Spinal cord (tissue), 10 donors: ENCODE measurements at places on chromosomes 3 and 15. TPM values are rescaled to one million over a fixed set of nuclear protein-coding genes. Genes with fewer than 3 reads are reported as not detected.

The TMEM207 gene
- not detected for total RNA-seq

The MAGEF1 gene
- total RNA-seq = 29.8 TPM

The TGM5 gene
- 0.10 TPM for total RNA-seq

The LPP gene
- 45.6 TPM for total RNA-seq

The MFAP1 gene
- 25.6 TPM for total RNA-seq

The CSTA gene
- 0.44 TPM for total RNA-seq

The MOBP gene
- total RNA-seq = 433 TPM

The TPRG1 gene
- total RNA-seq = 5.1 TPM

The RPL22L1 gene
- 25.0 TPM for total RNA-seq

The MKRN2 gene
- total RNA-seq = 32.1 TPM

The UACA gene
- total RNA-seq = 114 TPM

The MANF gene
- total RNA-seq = 114 TPM

The OXTR gene
- 1.6 TPM for total RNA-seq

The C3orf22 gene
- not detected for total RNA-seq

The EFHB gene
- total RNA-seq = 3.4 TPM

The SPTSSB gene
- 10.4 TPM for total RNA-seq

The BBX gene
- total RNA-seq = 62.1 TPM

The DGKG gene
- 5.6 TPM for total RNA-seq

The TMC3 gene
- total RNA-seq = 0.69 TPM

The HES1 gene
- 37.7 TPM for total RNA-seq

The PP2D1 gene
- total RNA-seq = not detected

The SGO1 gene
- 5.5 TPM for total RNA-seq

The CHRM5 gene
- total RNA-seq = 2.3 TPM

The PLCL2 gene
- total RNA-seq = 57.5 TPM

The PLA1A gene
- total RNA-seq = 0.69 TPM

The TIMP4 gene
- total RNA-seq = 8.7 TPM

The RETNLB gene
- total RNA-seq = not detected

The SCAANT1 gene
- total RNA-seq = not detected

The TNNC1 gene
- total RNA-seq = 3.3 TPM

The ATP13A3 gene
- 149 TPM for total RNA-seq
